Fibroblast of villous mesenchyme (primary cell): ENCODE measurements at places on chromosomes 1 and 21. TPM values are rescaled to one million over a fixed set of nuclear protein-coding genes. Genes with fewer than 3 reads are reported as not detected.

GRCh38 chr21:43301409-43302061, 125.4 kb downstream of the SIK1 start:
- no peak for DNase-seq

The PLA2G2F gene
- not detected in 2 replicates for total RNA-seq

The MTARC2 gene
- total RNA-seq: 2.2 and 4.2 TPM in 2 replicates

The PLEKHN1 gene
- total RNA-seq: 1.7 and 1.9 TPM in 2 replicates

- DNase-seq: peak; percentile 77
Measured at GRCh38 chr1:167663002-167663772, 33.2 kb downstream of the RCSD1 start.

DNA sequence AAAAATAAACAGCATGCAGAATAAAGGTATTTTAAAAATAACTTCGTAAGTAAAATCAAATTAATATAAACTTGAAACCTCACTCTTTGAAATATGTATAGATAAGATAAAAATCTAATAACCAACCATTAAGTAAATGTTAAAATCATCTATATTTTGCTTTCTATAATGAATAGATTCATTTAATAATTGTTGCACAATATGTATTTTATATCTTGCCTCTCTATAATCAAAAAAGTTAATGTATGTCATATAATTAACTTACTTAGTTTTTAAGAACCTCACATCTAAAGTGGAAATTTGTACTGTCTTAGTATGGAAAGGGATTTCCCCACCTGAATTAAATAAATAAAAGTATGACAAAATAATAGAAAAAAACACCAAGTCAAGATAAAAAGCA, 42.4 kb upstream of the RBM34 start:
- no peak for DNase-seq

The ABCG1 gene
- total RNA-seq: 0.43 and 0.97 TPM in 2 replicates

The ZNF593OS gene
- total RNA-seq: 0.32 TPM in 1 of 2 replicates, not detected in the other

The KMO gene
- total RNA-seq: under 0.01 TPM in 1 of 2 replicates, not detected in the other

DNA sequence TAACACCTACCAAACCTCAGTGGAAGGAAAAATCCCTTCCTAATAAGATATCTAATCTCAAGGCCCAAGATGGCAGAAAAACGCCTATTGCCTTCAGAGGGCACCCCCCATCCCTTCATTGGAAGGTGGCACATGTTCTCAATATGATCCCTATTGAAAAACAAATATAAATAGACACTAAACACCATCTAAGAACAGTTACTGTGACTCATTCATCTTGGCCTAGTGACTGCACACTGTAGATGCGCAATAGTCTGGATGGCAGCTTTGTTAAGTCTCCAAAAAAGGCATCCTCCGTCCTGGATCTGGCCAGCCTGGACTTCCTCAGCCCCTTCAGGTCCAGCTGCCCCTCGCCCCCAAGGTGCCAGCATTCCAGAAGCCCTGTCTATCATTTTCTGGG, 121.9 kb downstream of the CAPN8 start:
- DNase-seq: no peak

- no peak for DNase-seq
Measured at GRCh38 chr1:25355841-25356395, 17.8 kb downstream of the TMEM50A start.

The SLC45A1 gene
- 0.86 and 1.9 TPM in 2 replicates for total RNA-seq

The AIRE gene
- under 0.01 TPM in 1 of 2 replicates, not detected in the other for total RNA-seq

DNA sequence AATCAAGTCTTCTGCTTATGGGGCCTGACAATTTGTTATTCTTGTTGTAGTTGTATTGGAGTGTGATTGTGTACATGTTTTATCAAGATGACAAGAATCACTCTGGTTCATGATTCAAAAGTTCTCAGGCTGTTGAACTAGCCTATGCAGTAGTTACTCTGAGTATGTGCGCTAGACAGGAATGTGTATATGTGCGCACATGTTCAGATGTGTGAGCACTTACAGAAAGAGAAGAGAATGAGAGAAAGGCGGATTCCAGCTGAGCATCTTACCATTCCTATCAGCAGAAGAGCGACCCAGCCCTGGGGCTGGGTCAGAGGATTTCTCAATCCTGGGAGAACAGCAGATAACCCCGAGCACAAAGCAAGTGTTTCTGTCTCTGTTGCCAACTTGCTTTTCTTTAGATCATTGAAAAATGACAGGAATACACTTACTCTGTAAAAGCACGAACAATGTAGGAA, 110.8 kb upstream of the HOOK1 start:
- DNase-seq: peak; percentile 66

- no peak for DNase-seq
Measured at GRCh38 chr1:77776007-77776700, 3.3 kb upstream of the MIGA1 start.

- no peak for DNase-seq
Measured at GRCh38 chr1:10632691-10633090, 157.9 kb downstream of the PEX14 start.

The CFAP141 gene
- not detected in 2 replicates for total RNA-seq

DNA sequence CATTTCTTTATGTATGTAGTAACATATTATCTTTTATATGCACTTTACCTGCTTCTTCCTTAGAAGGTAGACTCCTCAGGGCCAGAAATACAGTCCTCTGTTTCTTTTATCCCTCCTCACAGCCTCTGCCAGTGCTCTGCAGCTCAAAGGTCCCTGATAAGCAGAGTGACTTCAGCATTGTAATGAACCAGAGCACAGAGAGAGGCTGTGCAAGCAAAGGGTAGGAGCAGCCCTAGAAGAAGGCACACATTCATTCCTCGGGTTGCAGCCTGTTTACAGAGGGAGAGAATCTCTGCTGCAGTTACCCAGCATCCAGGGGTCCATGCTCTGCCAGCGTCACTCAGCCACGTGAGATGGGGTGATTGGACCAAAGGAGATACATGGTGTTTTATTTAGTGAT, 101.1 kb downstream of the RHOU start:
- DNase-seq: no peak

The PGBD5 gene
- not detected in 2 replicates for total RNA-seq

DNA sequence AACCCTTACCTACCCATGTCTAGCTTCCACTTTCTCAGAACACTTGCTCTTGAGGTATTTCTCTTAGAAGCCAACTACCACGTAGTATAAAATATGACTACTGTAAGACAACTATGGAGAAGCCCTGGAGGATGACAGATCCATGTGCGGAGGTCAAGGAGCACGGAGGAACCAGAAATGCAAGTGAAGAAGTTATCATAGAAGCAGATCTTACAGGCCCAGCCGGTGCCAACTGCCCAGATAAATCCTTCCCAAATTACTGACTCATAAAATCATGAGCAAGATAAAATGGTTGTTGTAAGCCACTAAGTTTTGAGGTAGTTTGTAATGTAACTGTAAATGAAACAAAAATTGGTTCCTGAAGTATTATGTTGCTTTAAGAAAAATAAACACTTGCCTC, 12.6 kb downstream of the GTF2B start:
- no peak for DNase-seq

- DNase-seq: no peak
Measured at GRCh38 chr1:33898406-33898805, 34.5 kb downstream of the HMGB4 start.

The GBP2 gene
- total RNA-seq: 59.9 and 96.3 TPM in 2 replicates

The SLC5A9 gene
- total RNA-seq: not detected in 2 replicates

- no peak for DNase-seq
Measured at GRCh38 chr1:58090640-58091039, 455.9 kb downstream of the OMA1 start.

The HJV gene
- total RNA-seq: not detected in 2 replicates

The SHISA4 gene
- 19.0 and 25.0 TPM in 2 replicates for total RNA-seq

The LDLRAD2 gene
- total RNA-seq: under 0.01 TPM in 1 of 2 replicates, not detected in the other

The TNFRSF4 gene
- total RNA-seq: 0.32 and 0.43 TPM in 2 replicates

The SLFNL1 gene
- under 0.01 and 0.64 TPM in 2 replicates for total RNA-seq

GRCh38 chr1:84975035-84975434, 21.9 kb downstream of the MCOLN2 start:
- DNase-seq: no peak

The LIX1L gene
- 31.6 and 40.2 TPM in 2 replicates for total RNA-seq

GRCh38 chr1:244234009-244234643, 183.0 kb downstream of the ZBTB18 start:
- DNase-seq: no peak

The PHC2 gene
- 75.6 and 99.5 TPM in 2 replicates for total RNA-seq

DNA sequence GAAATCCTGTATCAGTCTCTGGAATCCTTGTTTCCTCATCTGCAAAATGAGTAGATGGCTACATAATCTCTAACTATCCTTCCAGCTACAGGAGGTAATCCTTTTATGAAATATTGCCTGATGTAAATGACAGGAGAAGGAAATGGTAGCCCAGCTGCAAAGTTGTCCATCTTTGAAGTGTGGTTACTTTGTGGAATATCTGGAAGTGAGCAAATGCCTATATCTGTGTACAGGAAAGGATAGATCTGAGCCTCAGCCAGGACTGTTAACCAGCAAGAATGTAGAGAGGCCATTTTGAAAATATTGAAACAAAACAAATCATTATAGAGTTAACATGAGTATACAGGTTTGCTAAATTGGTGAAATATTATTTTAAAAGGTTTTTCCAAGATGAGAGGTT, 74.8 kb upstream of the BMP8A start:
- peak; percentile 26 for DNase-seq

The BRDT gene
- total RNA-seq: under 0.01 and 0.97 TPM in 2 replicates

GRCh38 chr1:223198628-223198965, 55.5 kb upstream of the TLR5 start:
- no peak for DNase-seq

GRCh38 chr1:154864189-154864975, 5.7 kb downstream of the KCNN3 start:
- no peak for DNase-seq

The VAV3 gene
- total RNA-seq: 0.32 and 0.43 TPM in 2 replicates

- DNase-seq: no peak
Measured at GRCh38 chr1:227914801-227915563, 32.8 kb downstream of the WNT9A start.

- DNase-seq: peak; percentile 62
Measured at GRCh38 chr1:150186789-150187559, 37.3 kb downstream of the PLEKHO1 start.

DNA sequence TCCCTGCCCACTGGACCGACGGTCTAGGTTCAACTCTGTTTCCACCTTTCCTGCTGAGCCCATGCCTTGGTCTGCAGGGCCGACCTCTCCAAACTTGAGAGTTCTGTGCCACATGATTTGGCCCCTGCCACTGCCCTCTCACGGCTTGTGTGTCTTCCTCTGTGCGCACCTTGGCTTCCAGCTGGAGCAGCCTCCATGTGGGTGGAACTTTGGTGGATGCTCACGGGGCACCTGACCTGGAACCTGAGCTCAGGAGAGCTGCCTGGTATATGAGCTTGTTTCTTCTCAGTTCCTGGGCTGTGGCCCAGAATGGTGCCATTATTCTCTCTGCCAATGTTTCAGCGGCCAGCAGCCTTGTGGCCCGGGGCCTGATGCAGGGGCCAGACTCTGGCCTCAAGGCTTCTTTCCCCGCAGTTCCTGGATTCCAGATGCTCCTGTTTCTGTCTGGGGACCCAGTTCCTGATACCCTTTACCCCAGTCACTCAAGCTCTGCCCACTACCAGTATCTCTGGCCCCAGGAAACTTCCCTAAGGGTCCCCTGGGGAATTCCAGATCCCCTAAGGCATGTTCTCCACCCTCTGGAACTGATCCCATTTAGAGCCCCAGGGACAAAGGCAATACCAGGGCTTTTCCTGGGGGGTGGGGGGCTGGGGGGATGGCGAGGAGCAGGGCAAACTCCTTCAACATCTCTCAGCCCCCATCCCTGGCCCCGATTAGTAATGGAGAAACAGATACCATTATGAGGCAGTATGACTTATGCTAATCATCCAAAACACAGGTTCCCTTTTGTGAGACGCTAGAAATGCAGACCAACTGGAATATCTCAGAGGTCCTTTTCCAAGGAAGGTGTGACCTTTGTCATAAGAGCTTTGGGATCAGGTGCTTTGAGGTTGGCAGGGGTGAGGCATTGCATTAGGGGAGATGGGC, 11.1 kb downstream of the QSOX1 start:
- DNase-seq: no peak

- no peak for DNase-seq
Measured at GRCh38 chr21:16137106-16137505, 407.3 kb downstream of the USP25 start.

DNA sequence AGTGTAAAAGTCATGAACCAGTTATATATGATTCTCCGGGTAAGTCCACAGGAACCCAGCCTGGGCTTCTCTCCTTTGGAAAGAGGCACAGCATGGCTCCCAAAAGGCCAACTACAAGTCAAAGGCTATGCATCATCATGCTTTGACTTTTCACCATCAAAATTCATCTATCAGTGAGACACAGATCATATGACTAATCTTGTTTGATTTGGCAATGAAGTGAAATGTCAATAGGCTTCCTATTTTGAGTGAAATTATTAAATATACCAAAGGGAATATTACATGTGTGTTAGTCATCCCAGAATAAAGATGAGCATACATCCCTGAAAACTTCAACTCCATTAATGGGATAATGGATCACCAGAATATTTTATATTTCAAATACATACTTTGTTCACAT, 83.5 kb upstream of the ADGRL2 start:
- DNase-seq: no peak

- no peak for DNase-seq
Measured at GRCh38 chr1:21894034-21894881, 42.9 kb downstream of the HSPG2 start.

GRCh38 chr1:156203331-156203730, 9.4 kb downstream of the SLC25A44 start:
- peak; percentile 57 for DNase-seq

GRCh38 chr1:156445789-156446263, 54.7 kb downstream of the MEF2D start:
- peak; percentile 80 for DNase-seq

- no peak for DNase-seq
Measured at GRCh38 chr1:14435368-14436023, 163.0 kb upstream of the KAZN start.

- no peak for DNase-seq
Measured at GRCh38 chr1:169122976-169123375, 16.5 kb downstream of the ATP1B1 start.
